Anterior cingulate cortex (tissue), 58 donors: ENCODE measurements at places on chromosomes 12 and 14.

DNA sequence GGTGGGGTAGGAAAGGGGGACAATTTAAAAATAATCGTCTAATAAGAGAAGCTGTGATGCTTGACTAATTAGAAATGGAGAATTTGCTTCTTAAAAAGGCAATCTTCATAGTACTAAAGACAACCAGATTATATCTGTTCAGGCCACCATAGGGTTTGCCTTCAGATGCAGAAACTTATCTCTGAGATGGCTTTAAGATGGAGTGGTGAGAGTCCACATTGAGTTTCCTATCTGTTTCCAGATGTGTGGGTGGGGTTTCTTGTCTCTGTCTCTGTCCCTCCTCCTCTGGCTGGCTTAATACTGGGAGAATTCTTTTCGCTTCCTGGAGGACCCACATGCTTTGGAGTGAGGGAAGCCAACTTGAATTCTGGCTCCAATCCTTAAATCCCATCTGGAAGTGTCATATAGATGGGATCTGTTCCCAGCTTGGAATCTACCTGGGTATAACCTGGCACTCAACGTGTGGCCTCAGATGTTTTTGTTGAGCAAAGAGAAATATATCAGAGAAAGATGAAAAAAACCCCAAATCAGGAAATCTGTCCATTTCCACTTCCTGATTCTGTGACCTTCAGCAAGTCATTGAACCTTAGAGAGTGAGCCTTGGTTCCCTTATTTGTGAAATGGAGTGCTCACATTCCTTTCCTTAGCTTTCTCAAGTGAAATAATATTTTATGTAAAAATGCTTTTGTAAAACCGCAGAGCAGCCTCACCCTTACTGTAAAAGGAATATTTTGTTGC lies 66.4 kb downstream of the CHST11 start:
- no peak for DNase-seq

DNA sequence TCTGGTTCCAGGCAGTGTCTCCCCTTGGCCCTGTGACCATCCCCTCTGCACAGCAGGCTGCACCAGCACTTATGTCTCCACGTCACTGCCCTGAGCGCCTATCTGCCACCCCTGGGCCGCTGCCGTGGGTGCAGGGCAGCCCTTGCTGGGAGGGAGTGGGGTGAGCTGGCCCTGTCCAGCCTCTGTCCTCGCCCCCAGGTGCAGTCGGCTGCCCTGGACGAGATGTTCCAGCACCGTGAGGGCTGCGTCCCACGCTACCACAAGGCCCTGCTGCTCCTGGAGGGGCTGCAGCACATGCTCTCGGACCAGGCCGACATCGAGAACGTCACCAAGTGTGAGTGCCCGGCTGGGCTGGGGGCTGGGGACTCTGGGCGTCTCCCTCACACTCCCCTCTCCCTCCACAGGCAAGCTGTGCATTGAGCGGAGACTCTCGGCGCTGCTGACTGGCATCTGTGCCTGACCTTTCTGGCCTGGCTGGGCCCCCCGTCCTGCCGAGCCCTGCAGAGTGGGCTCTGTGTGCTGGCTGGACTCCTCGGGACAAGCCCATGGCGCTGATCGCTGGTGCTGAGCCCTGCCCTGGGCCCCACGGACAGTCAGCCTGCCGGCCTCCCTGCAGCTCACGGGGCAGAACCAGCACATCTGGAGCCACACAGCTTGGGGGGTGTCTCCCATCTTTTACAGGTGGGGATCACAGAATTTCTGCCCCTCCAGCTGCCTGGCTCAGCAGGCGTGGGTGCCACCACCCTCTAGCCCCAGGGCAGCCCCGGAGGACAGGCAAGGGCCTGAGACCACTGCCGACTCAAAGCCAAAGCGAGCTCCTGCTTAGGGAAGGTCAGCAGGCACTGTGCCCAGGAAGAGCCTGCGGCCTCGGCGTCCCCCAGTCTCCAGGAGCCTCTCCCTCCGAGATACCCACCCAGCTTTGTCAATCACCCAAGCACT lies 7.9 kb upstream of the PUS1 start:
- DNase-seq = no peak

DNA sequence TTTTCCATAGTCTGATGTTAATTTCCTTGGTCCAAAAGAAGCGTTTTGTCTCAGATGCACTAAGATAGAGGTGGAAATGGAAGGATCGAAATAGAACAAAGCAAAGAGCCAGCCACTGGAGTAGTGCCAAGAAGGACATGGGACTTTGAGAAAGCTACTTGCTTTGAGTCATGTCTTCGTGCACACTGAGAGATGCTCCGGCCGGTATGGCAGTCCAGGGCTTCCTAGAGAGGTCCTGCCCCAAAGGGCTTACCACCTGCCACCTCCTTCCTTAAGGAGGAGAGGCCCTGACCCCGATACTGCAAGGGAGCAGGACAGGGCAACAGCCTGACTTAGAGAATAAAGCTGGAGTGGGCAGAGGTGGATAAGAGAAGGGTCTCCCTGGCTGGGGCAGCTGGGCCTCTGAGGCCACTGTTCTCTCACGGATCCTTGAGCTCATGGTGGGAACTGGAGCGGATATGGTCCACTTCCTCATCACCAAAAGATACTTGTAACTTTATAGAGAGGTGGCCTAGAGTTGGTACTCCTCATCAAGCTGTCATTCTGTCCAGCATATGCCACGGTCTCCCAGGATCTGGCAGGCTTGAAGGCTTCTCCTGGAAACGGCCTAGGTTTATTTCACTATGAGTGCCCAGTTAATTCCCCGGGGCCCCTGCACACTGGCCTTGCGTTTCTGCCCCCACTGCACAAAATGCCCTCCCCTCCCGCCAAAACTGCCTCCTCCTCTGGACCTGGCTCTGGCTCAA lies 57.4 kb downstream of the FOXN3 start:
- no peak for DNase-seq

- DNase-seq = no peak
Observed at GRCh38 chr12:10276774-10277173, 30.9 kb upstream of the KLRD1 start.

GRCh38 chr12:2336409-2336829 lies 283.6 kb downstream of the CACNA1C start:
- no peak for DNase-seq

DNA sequence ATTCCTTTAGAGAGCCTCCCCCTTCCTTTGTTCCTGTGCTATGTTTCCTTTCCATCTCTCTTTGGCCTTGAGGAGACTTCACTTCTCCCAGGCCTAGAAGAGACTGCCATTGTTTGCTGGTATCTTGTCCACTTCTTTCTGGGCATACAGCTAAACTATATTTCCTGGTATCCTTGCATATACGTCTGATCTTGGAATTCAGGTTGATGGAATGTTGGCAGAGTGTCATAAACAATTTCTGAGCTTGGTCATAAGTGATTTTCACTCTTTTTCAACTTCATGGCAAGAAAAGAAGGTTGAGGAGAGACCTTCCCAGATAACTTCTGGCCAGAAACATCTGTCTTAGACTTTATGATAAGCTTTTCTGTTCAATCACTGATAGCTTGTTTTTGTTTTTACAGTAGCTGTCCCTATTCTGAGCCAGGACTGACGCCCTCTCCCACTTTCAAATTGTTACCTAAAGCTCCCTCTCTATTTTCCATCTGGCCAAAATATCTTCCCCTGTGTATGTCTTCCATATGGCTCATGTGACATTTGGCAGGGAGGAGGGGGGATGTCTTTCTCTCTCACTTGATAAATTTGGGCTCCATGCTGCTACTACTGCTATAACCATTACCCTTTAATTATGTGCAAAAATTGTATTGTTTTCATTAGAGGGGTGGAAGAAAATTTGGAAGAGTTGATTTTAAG lies 457.0 kb downstream of the ADAMTS20 start:
- DNase-seq = no peak

DNA sequence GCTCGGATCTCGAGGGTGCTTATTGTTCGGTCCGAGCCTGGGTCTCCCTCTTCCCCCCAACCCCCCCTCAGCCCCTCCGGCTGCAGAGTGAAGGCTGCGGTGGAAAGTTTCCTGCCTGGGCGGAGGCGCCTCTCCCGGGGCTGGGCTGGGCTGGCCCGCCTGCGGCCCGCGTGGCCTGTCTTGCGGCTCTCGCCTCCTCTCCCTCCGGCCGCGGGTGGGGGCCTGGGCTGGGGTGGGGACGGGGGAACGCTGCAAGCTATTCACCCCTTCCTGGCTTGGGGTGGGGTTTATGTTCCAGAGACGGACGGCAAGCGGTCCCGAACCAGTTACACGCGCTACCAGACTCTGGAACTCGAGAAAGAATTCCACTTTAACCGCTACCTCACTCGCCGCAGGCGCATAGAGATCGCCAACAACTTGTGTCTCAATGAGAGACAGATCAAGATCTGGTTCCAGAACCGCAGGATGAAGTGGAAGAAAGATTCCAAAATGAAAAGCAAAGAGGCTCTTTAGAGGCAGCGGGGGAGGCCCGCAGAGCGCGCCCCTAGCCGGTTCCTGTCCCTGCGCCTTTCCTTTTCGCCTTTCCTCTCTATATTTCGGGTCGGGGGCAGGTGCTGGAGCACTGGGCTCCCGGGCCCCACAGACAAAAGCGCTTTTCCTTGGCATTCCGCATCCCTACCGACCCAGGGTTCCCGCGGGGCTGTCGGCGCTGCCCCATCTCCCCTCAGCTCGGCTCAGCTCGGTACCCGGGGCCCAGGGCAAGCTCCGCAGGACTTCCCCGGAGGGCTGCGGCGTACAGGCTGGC lies 1.3 kb downstream of the HOXC5 start:
- DNase-seq = no peak

- no peak for DNase-seq
Observed at GRCh38 chr14:65318636-65319506, 93.7 kb upstream of the FUT8 start.

GRCh38 chr14:75848167-75848913 lies 133.5 kb downstream of the TGFB3 start:
- no peak for DNase-seq

GRCh38 chr12:42426746-42427145 lies 100.8 kb downstream of the PPHLN1 start:
- no peak for DNase-seq

GRCh38 chr14:104343294-104343625 lies 204.9 kb downstream of the KIF26A start:
- no peak for DNase-seq

DNA sequence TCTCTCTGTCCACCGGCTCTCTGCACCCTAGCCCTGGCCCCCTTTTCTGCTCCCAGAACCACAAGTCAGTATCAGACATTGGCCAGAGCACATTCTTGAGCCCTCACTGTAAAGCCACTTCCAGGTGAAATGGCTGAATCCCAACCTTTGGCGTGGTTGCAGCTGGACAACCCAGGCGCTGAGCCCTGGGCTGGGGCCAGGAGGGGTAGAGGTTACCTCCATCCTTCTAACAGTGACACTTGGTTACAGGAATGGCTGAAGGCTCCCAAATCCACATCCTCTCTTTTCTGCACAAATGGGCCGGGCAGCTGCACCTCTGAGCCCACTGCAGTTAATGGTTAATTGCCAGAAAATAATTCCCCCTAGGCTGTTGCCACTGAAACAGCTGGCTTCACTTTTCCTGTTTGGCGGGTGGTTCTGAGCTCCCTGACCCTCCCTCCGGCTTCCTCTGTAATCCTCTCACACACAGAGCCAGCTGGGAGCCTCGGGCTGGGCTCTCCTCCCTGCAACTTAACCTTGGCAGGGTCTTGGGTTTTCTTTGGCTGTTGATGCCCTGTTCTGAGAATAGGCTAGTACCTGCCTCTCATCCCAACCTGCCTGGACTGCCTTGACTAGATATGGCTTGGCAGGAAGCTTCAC lies 44.1 kb downstream of the TSPAN11 start:
- no peak for DNase-seq

DNA sequence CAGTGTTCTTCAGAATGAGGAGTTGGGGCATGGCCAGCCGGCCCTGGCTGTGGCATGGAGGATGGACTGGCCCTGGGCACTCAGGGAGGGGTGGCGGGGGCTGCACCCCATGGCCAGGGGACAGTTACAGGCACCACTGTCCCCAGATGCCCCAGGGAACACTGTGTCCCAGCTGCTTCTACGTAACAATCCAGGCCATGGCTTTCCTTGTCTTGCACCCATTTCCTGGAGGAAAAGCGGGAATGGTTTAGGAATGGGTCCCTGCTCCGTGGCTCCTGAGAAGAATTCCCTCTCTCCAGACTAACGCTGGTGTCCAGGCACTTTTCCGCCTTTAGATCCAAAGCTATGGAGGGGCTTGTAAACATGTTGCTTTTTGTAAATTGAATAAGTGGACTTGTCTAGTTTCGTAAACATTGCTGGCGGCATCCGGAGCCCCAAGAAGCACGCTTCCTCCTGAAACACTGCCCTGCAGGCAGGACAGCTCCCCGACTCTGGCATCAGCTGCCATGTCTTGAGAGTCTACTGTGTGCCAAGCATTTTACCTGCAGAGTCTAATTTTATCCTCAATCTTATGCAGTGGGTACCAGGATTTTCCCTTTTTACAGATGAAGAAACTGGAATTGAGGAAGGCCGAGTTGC lies 238.3 kb downstream of the SLC41A2 start:
- DNase-seq = no peak
